DMS 273 treated with DMSO at 0.1 percent for 48 hours (cell line): ENCODE measurements at places on chromosomes 4 and X.

DNA sequence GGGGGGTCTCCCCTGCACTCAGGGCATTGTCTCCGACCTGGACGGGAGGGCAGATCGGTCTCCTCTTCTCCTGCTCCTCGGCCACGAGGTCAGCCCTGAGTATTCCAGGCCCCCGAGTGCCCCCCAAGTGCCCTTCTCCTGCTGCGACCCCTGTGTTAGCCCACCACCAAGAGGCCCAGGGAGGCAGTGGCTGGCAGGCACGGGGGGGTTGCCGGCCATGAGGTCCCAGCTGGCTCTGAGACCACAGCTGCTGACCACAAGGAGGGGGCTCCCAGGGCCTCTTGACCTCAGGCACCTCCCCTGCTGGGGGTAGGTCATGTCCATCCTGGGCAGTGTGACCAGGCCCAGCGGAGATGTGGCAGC lies 186.1 kb upstream of the PSAPL1 start:
- DNase-seq: no peak

GRCh38 chr4:519885-520682 lies 21.1 kb downstream of the PIGG start:
- no peak for DNase-seq

- no peak for DNase-seq
These were observed 10.0 kb downstream of the TMEM164 start for GRCh38 chrX:110012818-110013485.

DNA sequence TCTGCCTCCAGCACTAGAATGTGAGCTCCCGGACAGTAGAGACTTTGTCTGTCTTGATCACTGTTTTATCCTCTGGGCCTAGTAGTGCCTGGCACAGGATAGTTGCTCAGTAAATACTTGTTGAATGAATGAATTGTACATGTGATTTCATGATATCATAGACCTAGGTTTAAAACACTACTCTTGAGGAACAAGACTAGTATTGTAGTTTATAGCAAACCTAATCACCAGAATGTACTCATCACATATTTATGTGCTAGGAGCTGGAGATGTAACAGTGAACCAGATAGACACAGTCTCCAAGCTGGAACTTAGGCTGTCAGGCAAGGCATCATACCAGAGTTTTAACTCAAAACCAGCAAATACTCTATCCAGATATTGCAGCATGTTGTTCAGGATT lies 23.5 kb downstream of the GAB3 start:
- DNase-seq: no peak

DNA sequence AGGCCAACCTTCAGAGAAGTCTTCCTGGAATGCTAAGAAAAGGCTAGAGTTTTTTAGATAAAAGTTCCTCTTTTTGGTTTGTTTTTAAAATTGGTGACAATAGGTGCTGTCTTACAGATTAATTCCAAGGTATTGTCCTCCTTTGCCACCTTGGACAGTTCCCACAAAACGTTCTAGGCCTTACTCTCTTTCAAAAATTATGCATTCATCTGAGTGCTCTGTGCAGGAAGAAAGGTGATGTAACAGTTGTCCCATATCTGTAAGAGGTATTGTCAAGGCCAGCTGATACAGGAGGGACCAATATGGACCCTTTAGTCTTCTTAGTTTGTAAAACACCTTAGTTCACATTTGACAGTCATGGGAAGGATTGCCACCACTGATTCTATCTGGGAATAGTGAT lies 15.9 kb upstream of the CXCL5 start:
- no peak for DNase-seq

- DNase-seq: no peak
These were observed 279.9 kb downstream of the INPP4B start for GRCh38 chr4:142566243-142566642.
